ENCODE measurements at places on chromosomes 6 and 20.

DNA sequence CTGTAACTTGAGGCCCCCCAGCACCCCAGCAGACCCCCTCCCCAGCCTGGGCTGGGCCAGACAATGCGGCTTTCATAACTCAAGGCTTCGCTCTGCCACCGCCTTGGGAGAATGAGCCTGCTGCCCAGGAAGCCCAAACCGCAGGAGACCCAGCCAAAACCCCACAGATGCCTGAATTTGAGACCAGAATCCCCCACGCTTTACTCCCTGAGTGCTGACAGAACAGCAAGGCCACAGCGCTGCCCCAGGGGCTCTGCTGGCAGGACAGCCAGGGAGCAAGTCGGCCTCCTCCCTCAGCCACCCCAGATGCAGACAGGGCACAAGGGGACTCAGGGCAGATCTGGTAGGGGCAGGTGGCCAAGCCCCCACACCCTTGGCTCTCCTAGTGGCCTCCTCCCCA, 2.2 kb downstream of the MDFI start:
- no peak for DNase-seq

DNA sequence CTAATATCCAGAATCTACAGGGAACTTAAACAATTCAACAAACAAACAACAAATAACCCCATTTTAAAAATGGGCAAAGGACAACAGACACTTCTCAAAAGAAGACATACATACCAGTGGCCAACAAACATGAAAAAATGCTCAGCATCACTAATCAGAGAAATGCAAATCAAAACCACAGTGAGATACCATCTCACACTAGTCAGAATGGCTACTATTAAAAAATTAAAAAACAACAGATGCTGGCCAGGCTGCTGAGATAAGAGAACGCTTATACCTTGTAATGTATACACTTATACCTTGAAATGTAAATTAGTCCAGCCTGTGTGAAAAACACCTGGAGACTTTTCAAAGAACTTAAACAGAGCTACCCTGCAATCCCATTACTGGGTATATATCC, 166.8 kb downstream of the IBTK start:
- no peak for DNase-seq

GRCh38 chr20:11311659-11312224, 606.0 kb upstream of the BTBD3 start:
- DNase-seq, result no peak

GRCh38 chr6:45665859-45666258, 288.1 kb upstream of the SUPT3H start:
- DNase-seq, result no peak

- peak; percentile 11 for DNase-seq
These were observed 151.0 kb upstream of the HEY2 start for GRCh38 chr6:125598422-125598821.

DNA sequence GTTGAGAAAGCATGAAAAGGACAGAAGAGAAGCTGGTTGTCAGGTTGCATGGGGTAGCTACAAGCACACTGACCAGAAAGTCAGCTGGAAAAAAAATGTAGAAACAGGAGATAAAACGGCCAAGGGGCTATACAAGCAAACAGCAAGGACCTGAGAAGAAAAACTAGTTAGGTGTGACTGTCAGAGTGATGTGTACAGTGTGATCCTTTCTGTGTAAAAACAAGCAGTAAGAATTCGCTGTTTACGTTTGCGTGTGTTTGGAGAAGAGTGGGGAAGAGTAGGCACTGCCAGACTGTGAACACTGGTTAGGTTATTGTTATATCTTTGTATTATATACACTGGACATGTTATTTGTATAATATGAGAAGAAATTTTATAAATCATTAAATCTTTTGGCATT, 28.1 kb downstream of the PTPN1 start:
- DNase-seq, result no peak

DNA sequence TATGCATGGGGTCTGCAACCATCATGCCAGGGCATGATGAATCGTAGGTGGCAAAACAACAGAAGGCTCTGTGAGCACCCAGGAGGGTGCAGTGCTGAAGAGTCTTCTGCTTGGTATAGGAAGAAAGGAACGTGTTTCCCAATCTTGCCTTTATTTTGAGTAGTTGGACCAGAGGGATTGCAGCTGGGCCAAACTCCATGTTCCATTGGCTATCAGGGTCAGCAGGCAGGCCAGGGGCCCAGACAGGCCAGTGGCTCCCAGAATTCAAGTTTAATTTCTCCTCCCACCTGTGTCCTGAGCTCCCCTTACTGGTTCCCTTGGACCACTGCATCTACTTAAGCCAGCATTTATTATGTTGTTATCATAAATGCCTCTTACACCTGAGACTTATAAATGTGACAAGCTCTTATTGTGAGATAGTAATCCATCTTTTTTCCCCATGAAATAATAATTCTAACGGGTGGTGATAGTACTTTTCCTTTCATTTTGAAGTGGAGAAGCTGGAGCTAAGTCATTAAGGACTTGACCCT, 918 bp upstream of the TRIM38 start:
- DNase-seq, result no peak

GRCh38 chr6:41502917-41503671, 43.1 kb upstream of the FOXP4 start:
- DNase-seq, result no peak

- no peak for DNase-seq
These were observed 190.4 kb upstream of the UST start for GRCh38 chr6:148556410-148556809.

DNA sequence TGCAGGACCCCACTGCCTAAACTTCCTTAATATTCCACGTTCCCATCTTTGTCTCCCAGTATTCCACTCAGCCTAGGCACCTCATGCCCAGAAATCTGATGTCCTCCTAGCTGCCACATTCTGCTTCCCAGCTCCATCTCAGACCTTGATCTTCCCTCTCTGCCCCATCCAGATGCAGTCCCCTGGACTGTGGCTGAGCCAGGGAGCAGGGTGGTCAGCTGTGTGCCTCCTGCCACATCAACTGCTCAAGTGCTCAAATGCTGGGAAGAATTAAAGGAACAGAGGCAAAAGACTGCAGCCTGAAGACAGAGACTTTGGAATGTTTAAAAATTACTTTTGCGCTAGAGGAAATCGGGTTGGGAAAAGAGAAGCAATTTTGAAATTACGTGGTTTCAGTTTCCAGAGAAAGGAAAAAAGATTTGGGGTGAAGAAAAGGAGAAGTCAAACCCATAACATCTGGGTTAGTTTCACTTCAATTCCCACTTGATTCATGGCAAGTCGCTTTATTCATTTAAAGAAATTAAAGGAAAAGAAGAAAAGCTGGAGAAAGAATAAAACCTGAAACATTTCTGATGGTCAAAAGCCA, 704.8 kb downstream of the PTPRT start:
- no peak for DNase-seq

- DNase-seq, result no peak
These were observed 46.1 kb upstream of the DSN1 start for GRCh38 chr20:36819659-36820058.

- DNase-seq, result no peak
These were observed 837 bp upstream of the OSER1 start for GRCh38 chr20:44211177-44212039.

- DNase-seq, result no peak
These were observed 86.1 kb downstream of the SIM1 start for GRCh38 chr6:100378576-100378975.
